Hematopoietic multipotent progenitor cell treated with erythropoietin and hydrocortisone succinate and interleukin-3 and kit ligand, for 17 days (in vitro differentiated cells): ENCODE measurements at places on chromosomes 16 and 17.

DNA sequence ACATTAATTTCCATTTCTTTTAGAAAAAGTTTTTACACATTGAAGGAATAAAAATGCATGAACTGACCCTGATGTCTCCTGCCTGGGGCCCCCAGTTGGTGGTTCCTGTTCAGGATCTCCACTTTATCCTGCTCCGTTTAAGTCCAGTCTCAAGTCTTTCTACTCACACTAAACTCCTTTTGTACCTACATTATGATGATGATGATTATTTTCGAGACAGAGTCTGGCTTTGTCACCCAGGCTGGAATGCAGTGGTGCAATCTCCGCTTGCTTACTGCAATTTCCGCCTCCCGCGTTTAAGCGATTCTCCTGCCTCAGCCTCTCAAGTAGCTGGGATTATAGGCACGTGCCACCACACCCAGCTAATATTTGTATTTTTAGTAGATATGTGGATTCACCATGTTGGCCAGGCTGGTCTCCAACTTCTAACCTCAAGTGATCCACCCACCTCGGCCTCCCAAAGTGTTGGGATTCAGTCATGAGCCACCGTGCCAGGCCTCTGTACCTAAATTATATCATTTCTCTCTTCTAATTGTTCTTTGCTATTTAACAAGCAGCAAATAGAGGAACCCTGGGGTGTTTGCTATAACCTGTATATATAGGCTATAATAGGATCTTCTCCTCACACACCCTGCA lies 2.2 kb upstream of the FOXK2 start:
- DNase-seq = no peak

GRCh38 chr16:10514369-10515055 lies 65.9 kb downstream of the EMP2 start:
- DNase-seq = peak; percentile 40

DNA sequence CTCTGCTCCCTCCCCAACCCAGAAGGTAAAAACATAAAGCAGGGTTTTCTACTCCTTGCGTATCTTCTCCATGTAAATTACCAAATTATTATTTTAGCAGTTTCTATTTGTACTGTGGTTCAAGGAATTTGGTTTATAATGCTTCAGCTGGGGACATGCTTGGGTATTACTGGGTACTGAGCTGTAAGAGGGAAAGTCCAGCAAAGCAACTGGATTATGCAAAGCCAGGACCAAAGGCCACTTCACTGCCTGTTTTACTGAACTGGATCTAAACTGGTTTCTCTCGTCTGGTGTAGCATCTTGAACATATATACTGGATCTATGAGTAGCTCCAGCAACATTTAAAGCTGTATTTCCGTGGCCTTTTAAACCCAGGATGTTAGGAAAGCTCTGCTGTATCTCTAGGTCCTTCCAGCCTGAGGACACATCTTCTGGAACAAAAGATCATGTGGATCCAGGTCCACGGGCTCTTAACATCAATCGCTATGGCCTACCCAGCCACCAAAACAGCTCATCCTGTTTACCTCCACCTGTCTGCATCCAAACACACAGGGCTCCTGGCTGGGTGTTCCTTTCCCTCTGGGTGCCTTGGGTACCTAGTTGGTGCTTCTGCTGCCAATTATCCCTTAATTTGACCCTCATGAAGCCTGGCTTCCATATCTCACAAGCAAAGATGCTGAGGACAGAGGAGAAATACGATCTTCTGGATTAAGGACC lies 7.2 kb downstream of the PMP22 start:
- DNase-seq = no peak

DNA sequence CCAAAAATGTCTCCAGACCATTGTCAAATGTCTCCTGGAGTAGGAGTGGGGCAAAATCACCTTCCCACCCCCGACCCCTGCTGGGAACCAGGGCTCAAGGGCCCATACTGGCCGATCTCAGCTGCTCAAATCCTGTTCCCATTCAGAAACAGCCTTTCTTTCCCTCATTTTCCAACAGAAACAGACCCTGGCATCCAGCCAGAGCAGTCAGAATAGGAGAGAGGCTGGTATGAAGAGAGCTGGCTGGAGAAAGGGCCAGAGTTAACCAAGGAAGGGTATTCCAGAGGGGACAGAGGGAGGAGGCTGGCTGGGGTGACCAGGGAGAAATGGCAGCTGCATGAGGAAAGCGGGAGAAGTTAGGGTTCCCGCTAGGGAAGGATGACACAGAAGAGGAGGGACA lies 199.1 kb downstream of the XYLT1 start:
- DNase-seq = no peak

DNA sequence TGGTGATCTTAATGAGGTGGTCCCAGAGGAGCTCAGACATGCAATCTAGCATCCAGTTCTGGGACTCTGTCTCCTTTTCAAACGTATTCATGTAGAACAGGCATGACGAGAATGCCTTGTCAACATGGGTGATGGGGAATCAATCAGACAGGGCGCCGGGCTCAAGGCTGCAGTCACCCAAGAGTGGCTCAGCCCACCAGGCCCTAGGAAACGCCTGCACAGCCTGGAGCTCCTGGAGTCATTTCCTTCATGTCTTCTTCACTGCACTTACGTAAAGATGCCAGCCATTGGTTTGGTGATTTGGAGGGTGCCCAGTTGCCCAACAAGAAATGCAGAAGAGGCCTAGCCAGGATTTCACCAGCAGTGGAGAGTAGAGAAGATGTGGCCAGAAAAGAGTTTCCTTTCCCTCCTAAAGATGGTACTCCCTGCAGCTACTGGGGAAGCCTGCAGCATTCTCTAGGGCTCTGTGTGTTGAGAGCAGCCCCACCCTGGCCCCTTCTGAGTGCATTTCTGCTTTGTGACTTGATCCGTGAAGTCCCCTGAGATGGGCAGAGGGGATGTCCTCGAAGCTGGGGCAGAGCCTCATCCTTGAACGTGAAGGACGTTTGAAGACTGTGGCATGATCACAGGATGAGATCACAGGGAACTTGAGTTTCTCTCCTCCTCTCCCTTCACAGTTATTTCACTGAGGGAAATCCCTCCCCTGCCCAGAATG lies 24.0 kb upstream of the STH start:
- no peak for DNase-seq

DNA sequence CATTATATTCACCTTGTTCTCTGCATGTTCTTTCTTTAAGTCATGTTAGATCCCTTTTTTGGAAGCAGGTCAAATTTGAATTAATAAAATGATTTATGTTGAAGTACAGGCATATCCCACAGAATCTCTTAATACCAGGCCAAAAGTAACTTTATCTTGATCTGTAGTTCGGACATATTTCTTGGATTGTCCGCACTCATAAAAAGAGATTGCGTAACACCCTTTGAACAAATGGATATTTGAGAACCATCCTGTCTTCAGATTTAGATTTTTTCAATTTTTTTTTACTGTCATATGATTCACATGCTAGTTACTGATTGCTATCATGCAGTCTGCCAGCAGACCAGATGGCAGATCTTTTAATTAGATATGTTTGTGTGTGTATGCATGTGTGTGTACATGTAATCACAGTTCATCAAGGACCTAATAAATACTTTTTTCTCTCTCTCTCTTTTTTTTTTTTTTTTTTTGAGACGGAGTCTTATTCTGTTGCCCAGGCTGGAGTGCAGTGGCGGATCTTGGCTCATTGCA lies 352.6 kb downstream of the WWOX start:
- no peak for DNase-seq

GRCh38 chr16:79372503-79373184 lies 227.9 kb downstream of the MAF start:
- DNase-seq = no peak

DNA sequence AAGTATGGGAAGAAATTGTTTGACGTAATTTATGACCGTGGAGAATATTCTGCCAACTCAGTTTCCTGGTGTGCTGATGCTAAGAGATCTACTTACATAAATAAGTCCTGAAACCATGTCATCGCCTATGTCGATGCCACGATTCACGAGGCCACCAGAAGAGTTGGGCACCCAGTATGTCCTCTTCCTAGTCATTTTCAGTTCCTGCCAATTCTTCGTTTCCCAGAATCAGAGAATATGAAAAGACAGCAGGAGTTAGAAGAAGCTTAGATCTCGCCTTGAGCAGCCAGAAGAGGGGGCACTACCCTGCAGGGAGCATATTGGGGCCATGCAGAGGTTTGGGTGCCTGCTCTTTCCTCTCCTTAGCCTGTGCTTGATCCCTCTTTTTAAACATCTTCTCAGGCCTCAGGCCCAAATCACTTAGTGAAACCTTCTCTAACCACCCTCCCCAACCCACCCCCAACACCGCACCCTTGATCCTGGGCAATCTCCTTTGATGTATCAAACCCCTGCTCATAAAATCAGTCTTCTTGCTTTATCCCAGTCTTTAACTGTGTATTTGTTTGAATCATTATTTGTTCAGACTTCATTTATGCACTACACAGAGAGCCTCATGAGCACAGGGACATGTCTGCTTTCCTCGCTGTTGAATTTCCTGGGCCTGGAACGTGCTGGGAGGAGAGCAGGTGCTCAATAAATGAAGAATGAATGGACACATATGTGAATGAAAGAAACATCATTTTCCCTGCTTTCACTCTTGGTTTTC lies 12.2 kb upstream of the LONP2 start:
- peak; percentile 11 for DNase-seq

DNA sequence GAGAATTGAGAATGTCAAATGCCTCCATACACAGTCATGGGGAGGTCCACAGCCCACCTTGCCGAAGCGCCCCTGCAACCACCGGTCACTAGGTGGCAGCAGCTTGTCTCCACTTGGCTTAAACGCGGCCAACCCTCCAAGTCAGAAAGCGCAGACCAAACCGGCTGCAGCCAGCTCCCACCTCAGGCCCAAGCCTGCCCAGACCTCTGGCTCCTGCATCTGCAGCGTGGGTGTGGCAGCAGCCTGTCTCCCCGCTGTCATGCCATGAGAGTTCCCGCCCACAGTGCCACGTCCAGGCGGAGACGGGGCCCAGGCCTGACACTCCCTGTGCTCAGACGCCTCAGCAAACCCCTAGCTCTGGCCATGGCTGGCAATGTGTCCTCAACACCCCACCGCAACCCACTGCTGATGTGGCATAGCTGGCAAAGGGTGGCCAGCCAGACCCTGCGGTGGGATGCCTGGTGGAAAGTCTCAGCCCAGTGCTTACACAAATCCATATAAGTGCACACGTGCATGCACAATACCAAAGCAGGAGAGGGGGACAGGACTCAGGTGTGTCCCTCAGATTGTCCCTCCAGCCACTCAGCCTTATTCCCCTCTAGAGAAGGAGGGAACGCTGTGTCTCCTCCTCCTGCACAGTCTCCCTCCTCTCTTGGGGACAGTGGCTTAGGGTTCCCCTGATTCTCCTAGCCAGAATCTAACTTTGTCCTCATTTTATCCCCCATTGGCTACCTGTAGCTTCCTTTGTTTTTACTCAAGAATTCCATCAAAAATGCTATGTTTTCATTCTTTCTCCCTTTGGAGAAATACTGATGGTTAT lies 10.9 kb downstream of the COPZ2 start:
- DNase-seq = peak; percentile 80

DNA sequence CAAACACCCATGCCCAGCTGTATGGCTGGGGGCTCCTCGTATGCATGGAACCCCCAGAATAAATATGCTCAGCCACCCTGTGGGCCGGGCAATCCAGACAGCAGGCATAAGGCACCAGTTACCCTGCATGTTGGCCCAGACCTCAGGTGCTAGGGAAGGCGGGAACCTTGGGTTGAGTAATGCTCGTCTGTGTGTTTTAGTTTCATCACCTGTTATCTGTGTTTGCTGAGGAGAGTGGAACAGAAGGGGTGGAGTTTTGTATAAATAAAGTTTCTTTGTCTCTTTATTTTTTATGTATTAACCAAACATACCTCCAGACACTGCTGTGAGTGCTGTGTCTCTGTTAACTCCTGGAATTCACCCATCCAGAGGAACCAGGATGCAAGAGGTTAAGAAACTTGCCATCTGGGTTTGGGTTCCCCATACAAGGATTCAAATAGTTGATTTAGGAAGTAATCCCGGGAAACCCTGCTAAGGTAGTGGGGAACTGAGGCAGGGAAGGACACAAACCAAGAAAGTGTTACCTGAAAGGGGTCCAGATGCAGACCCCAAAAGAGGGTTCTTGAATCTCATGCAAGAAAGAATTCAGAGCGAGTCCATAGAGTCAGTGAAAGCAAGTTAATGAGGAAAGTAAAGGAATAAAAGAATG lies 37.4 kb upstream of the IL21R start:
- DNase-seq = no peak

DNA sequence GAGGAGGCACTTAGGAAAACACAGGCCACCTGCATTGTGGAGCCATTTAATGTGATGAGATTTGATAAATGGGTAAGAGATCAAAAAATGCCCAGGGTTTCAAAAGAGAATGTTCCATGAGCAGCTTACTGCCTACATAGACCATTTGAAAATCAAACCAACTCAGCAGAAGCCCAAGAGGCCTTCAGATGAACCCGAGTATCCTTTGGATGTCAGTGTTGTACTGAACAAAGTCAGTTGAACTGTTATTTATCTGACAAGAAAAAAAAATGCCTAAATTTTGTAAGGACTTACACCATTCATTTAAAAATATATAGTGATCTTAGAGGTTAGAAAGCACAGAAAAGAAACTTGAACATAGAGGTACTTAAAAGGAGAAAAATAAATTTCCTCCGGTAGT lies 381.7 kb downstream of the ZFHX3 start:
- no peak for DNase-seq

DNA sequence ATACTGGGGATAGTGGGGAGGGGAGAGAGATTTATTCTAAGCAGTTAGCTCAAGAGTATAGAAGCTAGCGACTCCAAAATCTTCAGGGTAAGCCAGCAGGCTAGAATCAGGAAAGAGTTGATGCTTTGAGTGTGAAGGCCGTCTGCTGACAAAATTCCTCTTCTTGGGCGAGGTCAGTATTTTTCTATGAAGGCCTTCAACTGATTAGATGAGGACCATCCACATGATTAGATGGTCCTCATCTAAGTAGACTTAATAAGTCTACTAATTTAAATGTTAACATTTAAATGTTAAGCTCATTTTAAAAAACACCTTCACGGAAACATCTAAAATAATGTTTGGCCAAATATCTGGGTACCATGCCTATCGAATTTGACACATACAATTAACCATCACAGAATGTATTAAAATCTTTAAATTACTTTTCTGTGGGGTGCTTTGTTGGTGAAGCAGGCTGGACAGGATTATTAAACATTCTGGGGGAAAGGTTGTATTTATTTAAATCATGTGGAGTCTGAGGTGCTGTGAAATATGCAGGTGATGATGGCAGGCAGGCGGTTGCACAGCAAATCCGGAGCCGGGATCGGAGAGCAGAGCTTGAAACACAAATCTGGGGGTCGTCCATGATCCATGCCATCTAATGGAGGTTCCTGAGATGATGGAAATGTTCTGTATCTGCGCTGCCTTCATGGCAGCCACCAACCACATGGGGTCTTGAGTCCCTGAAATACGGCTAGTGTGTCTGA lies 49.8 kb upstream of the ADORA2B start:
- no peak for DNase-seq

- no peak for DNase-seq
Measured at GRCh38 chr17:82703935-82704865, 5.7 kb upstream of the RAB40B start.
